ENCODE measurements at places on chromosomes 1 and 21.

- DNase-seq: no peak
Measured at GRCh38 chr1:37472281-37472680, 2.1 kb upstream of the ZC3H12A start.

GRCh38 chr1:115196296-115196695 lies 107.0 kb upstream of the TSPAN2 start:
- no peak for DNase-seq

GRCh38 chr1:147581459-147581858 lies 40.2 kb downstream of the BCL9 start:
- DNase-seq: no peak

DNA sequence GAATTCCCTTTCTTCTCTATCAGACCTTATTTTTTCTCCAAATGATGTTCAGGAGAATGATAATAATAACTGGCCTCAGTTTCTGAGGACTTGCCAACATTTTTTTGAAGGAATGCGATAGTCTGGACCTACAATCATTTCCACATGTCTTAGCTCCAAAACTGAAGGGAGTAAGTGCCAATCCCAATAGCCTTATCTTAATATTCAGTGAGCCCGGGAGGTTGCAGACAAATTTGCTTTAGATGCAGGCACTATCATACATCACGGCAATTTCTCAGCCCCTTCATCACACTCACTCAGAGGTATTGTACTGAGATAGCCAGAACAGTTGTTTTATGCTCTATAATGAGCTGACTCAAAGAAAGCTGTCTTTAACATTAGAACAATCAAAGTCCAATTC lies 796.9 kb downstream of the ADGRL2 start:
- no peak for DNase-seq

DNA sequence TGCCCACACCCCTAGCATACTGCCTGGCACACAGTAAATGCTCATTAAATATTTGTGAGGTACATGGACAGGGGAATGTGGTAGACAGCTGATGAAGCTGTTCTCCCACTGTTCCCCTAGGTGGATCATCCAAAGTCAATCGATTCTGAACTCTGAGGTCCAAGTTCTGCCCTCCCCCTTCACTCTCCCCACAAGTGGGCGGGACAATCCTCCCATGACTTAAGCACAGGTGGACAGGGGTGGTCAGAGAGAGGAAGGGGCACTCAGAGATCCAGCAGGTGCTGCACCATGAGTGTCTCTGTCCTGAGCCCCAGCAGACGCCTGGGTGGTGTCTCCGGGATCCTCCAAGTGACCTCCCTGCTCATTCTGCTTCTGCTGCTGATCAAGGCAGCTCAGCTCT lies at the start of gene CYP4A22:
Gene CYP4A22 (plus strand): TSS at position 244 of the 400 bp plus-strand sequence. CDS start 45 bp downstream, at position 289.
- DNase-seq: no peak

Data from head of caudate nucleus (tissue), 42 donors.